ENCODE measurements at places on chromosomes 16 and 17.
A peak's percentile ranks its signal among the peaks of the same experiment; 100 is the strongest.

DNA sequence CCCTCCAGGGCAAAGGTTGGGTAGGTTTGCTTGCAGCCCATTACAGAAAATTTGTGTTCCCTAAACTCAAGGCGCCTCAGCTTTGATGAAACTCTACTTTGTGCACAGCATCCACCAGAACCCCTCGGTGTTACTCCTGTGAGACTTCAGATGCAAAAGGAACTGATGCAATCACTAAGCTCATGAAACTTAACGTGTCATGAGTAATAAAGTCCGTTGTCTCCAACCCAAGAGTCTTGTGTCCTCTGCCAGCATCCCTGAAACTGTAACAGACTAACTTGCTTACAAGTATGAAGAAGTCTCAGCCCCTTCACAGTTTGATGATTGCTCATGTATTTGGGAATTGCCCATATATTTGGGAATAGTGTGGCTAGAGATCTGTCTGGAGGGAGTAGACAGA is 74.8 kb upstream of the MARCHF10 start:
- no peak for DNase-seq

DNA sequence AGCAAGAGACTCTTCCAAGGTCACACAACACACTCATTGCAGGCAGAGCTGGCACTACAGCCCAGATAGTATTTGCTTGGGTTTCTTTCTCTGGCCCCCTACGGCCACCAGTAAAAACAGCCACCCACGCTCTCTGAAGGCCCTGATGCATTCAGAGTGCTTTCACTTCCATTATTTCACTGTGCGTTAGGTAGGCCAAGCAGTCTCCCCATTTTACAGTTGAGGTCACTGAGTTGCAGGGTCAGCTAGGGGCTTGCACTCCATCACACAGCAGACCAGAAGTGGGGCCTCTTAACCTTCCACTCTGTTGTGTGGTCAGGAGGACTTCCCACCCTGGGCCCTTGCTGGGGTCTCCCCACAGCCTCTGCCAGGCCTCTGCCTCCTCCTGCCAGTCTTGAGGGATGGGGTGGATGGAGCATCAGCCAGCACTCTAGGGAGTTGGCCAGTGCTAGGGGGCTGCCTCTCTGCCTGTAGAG is 2.5 kb downstream of the TBX21 start:
- peak; percentile 35 for DNase-seq

DNA sequence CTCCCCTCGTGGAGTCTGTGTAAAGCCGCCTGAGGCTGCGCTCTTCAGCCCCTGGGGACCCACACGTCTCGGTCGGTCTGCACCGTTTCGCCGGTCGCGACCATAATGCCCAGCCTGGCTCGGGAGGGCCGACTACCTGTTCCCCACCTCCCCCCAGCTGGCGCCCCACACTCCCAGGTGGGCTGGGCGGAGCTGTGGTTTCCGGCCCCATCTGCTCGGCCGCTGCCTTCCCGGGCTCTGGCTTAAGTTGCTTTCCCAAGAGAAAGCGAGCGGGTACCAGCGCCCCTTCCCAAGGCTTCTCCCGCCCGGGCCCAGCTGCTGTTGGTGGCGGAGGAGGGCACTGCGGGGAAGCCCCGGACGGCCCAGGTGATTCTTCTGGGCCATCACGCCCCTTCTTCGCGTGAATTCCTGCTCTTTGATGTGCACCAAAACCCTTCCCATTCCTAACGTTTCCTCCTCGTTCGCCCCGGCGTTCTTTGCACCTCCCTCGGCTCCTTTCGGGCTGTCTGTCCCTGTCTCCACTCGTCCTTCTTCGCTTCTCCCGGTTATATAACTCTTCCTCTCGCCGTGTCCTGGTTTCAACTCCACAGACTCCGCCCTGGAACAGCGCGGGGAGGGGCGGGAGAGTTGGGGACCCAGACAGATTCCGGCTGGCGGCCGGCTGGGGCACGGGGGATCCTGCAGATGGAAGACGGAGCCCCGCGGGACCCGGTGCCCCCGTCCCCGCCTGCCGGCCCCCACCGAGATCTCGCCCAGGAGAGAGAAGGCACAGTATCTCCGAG is 2.0 kb downstream of the KDM6B start:
- DNase-seq: no peak

DNA sequence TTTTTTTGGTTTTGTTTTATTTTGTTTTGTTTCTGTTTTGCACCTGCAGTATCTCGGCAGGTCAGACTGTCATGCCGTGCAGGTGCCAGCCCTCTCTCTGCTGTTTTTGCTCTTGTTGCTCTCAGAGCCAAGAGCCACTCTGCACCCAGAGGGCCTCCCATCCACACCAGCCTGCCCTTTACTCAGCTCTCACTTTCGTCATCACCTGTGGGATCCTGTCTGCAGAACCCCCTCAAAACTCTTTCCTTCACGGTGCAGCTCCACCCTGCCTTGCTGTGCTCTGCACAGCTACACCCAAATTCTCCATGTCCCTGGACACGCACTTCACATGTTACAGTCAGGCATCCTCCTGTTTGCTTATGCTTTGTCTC is 2.6 kb downstream of the AOC3 start:
- DNase-seq: no peak

GRCh38 chr17:9887508-9887907 is 17.6 kb downstream of the RCVRN start:
- no peak for DNase-seq

DNA sequence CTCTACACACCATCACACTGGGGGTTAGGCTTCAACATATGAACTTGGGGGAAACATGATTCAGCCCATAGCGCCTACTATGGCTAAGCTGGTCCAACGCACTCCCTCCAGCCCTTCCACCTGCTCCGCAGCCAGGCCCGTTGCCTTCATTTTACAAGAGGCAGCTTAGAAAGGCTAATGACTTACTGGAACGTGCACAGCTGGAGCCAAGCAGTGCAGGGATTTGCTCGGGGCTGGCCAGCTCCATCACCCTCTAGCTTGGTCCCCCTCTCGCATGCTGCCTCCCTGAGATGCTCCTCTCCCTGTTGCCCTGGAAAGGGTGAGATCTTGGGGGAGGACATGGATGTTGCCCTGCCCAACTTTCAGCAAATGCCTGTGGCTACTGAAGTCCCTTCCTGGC is 2.8 kb upstream of the CACNG1 start:
- no peak for DNase-seq
